ENCODE measurements at places on chromosomes 3 and 15. TPM values are rescaled to one million over a fixed set of nuclear protein-coding genes. Genes with fewer than 3 reads are reported as not detected.

- DNase-seq: no peak
Observed at GRCh38 chr3:184380627-184381260, 890 bp downstream of the CHRD start.

The SELENOK gene
- 36.2 TPM for polyA plus RNA-seq

The ADPRH gene
- 0.06 TPM for polyA plus RNA-seq

DNA sequence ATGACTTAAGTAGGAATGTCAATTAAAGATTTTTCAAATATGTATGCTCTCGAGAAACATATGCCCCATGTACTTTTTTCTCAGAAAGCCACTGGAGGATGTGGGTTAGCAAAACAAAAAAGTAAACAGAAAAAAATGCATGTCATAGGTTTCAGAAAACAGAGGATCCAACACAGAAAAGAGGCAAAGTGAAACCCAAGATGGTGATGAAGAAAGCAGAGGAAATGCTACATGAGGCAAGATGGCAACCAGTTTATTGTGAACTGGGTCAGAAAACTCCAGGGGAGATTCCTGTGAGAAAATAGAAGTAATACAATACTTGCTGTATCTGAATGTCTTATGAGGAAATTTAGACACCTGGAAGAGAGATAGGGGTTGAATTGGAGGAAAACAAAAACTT lies 30.8 kb upstream of the EOMES start:
- no peak for DNase-seq

GRCh38 chr15:94400526-94401298 lies 169.4 kb downstream of the MCTP2 start:
- no peak for DNase-seq

GRCh38 chr3:100777271-100777670 lies 68.0 kb downstream of the TFG start:
- peak; percentile 77 for DNase-seq

DNA sequence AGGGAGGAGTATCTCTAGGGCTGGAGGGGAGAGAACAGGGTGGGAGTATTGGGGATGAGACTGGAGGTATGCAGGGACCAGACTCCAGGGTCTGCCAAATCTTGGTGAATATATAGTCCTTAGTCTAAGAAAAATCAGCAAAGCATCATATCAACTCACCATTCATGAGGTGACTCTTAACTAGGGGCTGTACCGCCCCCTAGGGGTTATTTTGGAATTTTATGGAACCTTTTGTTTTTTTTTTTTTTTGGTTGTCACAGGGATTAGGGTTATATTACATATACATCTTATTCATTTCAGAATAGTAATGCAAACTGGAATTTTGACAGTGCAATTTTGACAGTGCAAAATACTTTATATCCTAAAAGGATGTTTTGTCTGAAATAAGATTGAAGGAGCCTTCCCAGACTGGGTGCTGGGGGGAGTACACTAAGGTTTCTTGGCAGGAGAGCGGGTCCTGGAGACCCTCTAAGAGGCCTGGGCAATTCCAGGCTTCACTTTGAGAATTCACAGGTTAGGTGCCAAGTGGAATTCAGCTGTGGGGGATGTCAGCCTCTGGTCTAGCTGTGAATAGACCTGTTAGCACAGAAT lies 7.5 kb downstream of the CMTM7 start:
- peak; percentile 60 for DNase-seq

GRCh38 chr3:158420654-158421396 lies 150.2 kb upstream of the MLF1 start:
- peak; percentile 90 for DNase-seq

DNA sequence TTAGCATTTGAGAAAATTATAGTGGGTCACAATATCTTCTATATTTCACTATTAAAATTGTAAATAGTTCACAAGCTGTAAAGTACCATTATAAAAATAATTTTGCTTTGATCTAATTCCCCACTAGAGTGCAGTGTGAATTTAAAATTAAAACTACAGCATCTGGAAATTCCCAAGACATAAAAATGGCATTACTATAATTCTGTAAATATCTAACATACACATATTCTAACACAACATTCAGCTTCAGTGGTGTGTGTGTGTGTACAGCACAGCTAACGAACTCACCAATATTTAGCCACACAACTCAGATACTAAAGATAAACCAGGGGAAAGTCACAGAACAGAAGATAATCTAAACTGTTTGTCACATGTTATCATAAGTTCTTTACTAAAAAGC lies 424.9 kb upstream of the ZNF385D start:
- DNase-seq: no peak

DNA sequence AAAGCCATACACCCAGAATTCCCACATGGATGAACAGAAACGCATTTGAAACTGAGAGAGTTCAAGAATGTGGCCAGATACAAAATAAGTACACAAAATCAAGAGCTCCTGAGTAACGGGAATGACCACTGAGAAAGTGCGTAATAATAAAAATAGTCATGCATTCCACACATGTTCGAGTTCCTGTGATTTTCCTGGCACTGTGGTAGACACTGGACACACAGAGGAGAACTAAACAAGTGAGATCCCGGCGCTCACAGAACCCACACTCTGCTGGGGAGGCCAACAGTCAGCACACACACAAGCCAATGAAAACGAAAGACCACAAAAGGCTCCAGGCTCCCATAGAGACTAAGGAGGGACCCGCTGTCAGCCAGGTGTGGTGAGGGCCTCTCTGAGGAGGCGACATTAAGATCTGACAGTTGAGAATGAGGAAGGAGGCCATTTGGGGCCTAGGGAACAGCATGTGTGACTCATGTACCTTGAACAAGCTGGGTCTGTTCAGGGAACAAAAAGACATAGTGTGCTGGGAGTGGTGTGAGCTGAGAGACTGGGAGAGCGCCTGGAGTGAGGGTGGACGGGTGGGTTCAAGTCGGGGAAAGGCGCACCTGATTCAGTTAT lies 5.1 kb downstream of the FAM107A start:
- DNase-seq: no peak

- peak; percentile 67 for DNase-seq
Observed at GRCh38 chr15:48177766-48178647, at the start of gene MYEF2. Gene MYEF2, minus strand, starts transcription at chr15:48178295. Its CDS starts 58 bp downstream, at chr15:48178237.

The TMC3 gene
- polyA plus RNA-seq: not detected

- peak; percentile 34 for DNase-seq
Observed at GRCh38 chr15:59622289-59622688, 10.7 kb downstream of the GCNT3 start.

The PLA2G4B gene
- 3.1 TPM for polyA plus RNA-seq

DNA sequence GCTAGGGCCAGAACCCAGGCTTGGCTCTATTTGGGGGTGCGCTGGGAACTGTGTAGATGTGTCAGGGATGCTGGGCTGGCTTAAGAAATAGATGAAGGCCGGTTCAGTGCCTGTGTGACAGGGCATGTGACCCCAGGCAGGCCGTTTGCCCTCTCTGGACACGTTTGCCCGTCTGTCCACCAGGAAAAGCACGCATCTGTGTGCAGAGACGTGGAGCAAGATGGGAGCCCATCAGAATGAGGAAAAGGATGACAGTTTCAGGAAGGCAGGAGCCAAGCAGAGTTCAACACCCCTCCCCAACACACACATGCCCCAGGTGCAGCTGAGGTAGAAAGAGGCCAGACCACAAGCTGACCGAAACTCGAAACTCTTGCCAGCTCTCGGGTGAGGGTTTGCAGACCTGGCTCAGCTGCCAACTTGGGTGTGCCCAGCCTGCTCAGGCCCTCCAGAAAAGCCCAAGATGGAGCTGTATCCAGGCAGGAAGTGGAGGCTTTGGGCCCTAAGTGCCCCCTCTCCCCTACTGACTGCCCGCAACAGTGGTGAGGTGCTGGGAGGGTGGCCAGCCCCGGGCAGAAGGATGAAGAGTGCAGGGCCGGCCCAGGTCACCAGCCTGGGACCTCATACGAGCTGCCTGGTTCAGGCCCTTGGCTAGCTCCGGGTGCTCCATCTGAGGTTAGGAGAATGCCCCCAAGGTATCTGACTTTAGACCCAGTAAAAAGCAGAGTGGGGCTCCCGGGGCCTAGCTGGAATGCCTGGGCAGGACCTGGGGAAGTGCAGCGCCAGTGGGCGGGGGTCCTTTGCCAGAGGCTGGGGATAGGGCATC lies 10.2 kb upstream of the MESP1 start:
- DNase-seq: no peak

DNA sequence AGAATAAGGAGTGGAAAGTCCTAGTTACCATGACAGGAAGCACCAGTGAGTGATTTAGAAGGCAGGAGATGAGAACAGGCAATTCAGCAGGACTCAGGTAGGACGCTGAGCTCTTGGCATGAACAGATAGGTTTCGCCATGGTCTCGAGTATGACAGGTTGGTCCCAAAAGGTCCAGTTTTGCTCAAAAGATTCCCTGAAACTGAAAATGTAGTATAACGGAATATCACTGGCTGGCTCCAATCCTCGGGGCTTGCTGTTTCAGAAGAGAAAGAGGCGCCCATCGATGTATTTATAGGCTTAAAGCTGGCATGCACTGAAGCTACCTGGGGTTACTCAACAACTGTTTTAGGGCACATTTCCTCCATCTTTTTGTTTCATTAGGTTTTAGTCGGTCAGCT lies 59.2 kb downstream of the SRGAP3 start:
- DNase-seq: no peak

The EEF1AKMT4 gene
- 5.3 TPM for polyA plus RNA-seq

GRCh38 chr3:134904241-134904771 lies 109.2 kb downstream of the EPHB1 start:
- DNase-seq: no peak

The DCP1A gene
- 13.2 TPM for polyA plus RNA-seq

DNA sequence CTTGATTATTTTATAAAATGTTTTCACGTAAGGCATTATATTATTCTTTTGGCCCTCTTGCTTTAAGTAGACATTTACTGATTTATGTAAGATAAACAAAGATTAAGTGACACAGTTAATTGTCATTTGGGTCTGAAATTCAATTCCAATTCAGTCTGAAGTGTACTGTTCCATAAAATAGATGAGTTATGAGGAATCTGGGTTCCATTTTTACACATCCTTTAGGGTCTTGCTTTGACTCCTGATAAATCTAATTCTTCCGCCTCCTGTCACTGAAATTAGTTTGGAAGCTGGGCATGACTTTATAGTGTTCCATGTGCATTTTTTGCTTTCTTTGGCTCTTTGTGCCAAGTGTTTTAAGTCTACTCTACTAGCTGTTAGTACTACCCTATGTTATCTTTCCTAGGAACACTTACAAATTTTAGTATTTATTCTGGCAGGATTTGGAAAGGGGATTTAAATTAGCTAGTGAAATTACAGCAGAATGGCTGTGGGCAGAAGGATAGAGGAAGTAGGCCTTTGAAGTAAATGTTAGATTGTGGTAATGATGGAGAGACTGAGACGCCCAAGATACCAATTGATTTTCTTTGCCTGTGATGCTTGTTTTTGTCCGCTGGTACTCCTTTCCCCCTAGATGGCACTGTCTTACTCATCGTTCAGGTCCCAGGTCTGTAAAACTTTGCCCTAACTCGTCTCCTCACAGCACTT lies 14.3 kb downstream of the ARL8B start:
- DNase-seq: peak; percentile 28
